Activated CD4-positive, alpha-beta memory T cell treated with anti-CD3 and anti-CD28 coated beads, Interleukin-2, amount 10 ng/mL, durations not matched to agents 7 days and 5 days (primary cell): ENCODE measurements at places on chromosomes 7 and 10. TPM values are rescaled to one million over a fixed set of nuclear protein-coding genes. Genes with fewer than 3 reads are reported as not detected.

- H3K4me3 ChIP-seq, result peak overlapping the region; percentile 74
- H3K27ac ChIP-seq, result peak overlapping the region; percentile 97
- peaks cover 6% of the 10 kb centered on the region for H3K36me3 ChIP-seq
- H3K27me3 ChIP-seq, result no peaks in the 10 kb centered on the region
- H3K4me1 ChIP-seq, result peaks cover 95% of the 10 kb centered on the region
These were observed 83.9 kb downstream of the PIP4K2A start for GRCh38 chr10:22630234-22631174.

DNA sequence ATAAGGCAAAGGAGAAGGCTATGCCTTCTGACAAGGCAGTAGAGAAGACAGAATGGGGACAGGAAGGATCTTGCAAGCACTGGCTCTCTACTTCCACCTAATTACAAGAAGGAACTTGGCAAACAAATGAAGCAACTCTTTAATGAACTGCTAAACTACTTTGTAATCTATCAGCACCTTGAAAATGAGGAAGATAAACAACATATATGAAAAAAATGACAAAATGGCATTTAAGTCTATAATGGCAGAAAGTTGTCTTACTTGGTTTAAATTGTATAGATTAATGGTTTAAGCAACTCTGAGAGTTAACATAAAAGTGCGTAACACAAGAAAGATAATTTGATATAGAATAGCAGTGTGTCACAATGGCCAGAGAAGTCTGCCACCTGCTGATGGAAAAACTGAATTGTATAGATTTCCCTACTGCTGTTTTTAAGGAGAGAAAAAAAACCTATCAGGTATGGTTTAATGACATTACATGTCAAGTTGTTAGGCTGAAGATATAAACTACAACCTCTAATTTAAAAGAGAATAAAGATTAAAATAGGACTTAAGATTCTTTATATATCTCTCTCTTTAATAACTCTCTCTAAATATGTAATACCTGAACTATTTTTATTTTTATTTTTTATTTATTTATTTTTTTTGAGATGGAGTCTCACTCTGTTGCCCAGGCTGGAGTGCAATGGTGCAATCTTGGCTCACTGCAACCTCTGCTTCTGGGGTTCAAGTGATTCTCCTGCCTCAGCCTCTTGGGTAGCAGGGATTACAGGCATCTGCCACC lies 11.8 kb downstream of the NT5C3A start:
- no peaks in the 10 kb centered on the region for H3K27me3 ChIP-seq
- no peak overlapping the region for H3K27ac ChIP-seq
- DNase-seq, result no peak

DNA sequence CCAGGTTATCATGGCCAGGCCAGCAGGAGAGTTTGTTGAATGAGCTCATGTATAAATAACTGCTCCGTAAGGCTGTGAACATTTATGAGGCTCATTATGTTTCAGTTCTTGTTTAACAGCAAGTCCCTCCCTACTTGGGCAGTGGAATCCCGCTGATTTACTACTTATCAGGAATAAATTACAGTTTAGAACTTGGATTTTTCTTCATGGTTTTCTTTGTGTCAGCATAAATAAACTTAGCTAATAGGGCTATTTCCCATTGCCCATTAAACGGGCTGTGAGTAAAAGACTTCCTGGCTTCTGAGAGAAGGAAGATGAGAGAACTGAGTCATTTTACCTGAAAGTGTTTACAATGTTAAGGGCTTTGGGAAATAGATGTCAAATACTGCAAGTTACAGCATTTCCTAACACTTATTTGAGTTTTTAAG lies 701.6 kb upstream of the ANKRD30A start:
- H3K4me1 ChIP-seq, result no peaks in the 10 kb centered on the region
- H3K36me3 ChIP-seq, result no peaks in the 10 kb centered on the region
- H3K4me3 ChIP-seq, result no peak overlapping the region
- no peak overlapping the region for H3K27ac ChIP-seq
- no peak for DNase-seq

DNA sequence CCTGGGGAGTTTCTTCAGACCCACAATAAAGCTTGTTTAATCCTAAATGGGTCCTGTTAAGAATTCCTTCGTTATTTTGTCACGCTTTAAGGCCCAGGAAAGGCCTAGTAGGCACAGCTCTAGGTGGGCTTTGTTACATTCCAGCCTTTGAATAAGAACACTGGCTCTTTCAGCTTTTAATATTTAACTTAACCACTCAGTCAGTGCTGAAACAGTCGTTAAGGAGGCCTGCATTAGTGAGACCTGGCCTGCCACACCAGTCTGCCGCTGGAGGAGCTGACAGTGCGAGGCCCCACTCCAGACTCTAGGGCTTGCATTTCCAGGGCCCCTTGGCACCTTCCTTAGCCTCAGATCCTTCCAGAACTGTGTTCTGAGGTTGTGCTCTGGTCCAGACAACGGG lies 351.4 kb downstream of the GLRX3 start:
- H3K4me1 ChIP-seq, result no peaks in the 10 kb centered on the region
- no peak for DNase-seq
- H3K27ac ChIP-seq, result no peak overlapping the region

- no peaks in the 10 kb centered on the region for H3K4me1 ChIP-seq
- no peaks in the 10 kb centered on the region for H3K36me3 ChIP-seq
- H3K27ac ChIP-seq, result no peak overlapping the region
- H3K4me3 ChIP-seq, result no peak overlapping the region
- no peak for DNase-seq
These were observed 328.4 kb upstream of the GNAI1 start for GRCh38 chr7:79806161-79806734.

- no peak overlapping the region for H3K4me3 ChIP-seq
- DNase-seq, result no peak
- peaks cover 4% of the 10 kb centered on the region for H3K36me3 ChIP-seq
- no peaks in the 10 kb centered on the region for H3K27me3 ChIP-seq
- H3K4me1 ChIP-seq, result no peaks in the 10 kb centered on the region
These were observed 257.6 kb downstream of the EXOC4 start for GRCh38 chr7:133510326-133511055.

SFTPD gene
- not detected for total RNA-seq

CYCS gene
- total RNA-seq, result 111 TPM

LIPN gene
- total RNA-seq, result not detected
